Endothelial cell of umbilical vein (primary cell): ENCODE measurements at places on chromosomes 5 and 9.
A peak's percentile ranks its signal among the peaks of the same experiment; 100 is the strongest.

GRCh38 chr5:103270581-103270980 is 12.0 kb downstream of the MACIR start:
- no peak for DNase-seq

- DNase-seq, result no peak
These were observed 13.6 kb upstream of the CAST start for GRCh38 chr5:96648593-96648992.

GRCh38 chr5:82356808-82357671 is 78.9 kb upstream of the RPS23 start:
- peak; percentile 91 for DNase-seq

- no peak for DNase-seq
These were observed 20.2 kb downstream of the DAB2IP start for GRCh38 chr9:121671612-121672155.

DNA sequence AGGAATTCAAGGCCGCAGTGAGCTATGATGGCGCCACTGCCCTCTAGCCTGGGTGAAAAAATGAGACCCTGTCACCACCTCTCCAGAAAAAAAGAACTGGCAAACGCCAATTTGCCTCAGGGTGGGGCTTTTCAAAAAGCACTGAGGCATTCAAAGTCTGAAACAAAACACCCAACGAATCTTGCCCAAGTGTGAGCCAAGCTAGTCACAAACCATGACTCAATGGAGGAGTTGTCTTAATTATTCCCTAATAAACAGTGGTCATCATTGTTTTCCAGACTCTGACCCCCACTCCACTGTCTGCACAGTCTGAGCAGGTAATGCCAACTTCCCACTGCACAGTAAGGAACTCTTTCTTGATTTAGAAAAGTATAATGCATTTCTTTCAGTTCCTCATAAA is 16.8 kb downstream of the FRMD3 start:
- DNase-seq, result no peak

- DNase-seq, result peak; percentile 9
These were observed 473.4 kb downstream of the NTRK2 start for GRCh38 chr9:85142968-85143367.
